GM19239 (cell line): ENCODE measurements at places on chromosomes 12 and 14.
A peak's percentile ranks its signal among the peaks of the same experiment; 100 is the strongest.

GRCh38 chr12:25970916-25971653 is 12.6 kb downstream of the RASSF8 start:
- no peak for DNase-seq

GRCh38 chr12:98644433-98644711 is 216 bp downstream of the IKBIP start:
- no peak for DNase-seq

GRCh38 chr12:106234449-106234848 is 13.4 kb downstream of the CKAP4 start:
- no peak for DNase-seq

- no peak for DNase-seq
Measured at GRCh38 chr14:36295642-36296627, 24.5 kb downstream of the MBIP start.

GRCh38 chr14:102071283-102071998 is 15.4 kb downstream of the HSP90AA1 start:
- DNase-seq = no peak

DNA sequence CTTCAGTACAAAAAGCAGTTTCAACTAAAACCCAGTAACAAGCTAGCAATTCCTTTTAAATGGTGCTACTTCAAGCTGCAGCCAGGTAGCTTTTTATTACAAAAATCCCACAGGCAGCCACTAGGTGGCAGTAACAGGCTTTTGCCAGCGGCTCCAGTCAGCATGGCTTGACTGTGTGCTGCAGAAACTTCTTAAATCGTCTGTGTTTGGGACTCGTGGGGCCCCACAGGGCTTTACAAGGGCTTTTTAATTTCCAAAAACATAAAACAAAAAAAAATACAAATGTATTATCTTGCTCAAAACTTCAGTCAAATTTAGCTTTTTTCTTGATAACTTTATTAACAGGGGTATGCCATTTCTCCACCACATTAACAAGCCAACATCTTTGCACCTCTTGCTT is 3.6 kb upstream of the CLEC4E start:
- peak; percentile 53 for DNase-seq
